ENCODE measurements at places on chromosomes 12 and 14.

DNA sequence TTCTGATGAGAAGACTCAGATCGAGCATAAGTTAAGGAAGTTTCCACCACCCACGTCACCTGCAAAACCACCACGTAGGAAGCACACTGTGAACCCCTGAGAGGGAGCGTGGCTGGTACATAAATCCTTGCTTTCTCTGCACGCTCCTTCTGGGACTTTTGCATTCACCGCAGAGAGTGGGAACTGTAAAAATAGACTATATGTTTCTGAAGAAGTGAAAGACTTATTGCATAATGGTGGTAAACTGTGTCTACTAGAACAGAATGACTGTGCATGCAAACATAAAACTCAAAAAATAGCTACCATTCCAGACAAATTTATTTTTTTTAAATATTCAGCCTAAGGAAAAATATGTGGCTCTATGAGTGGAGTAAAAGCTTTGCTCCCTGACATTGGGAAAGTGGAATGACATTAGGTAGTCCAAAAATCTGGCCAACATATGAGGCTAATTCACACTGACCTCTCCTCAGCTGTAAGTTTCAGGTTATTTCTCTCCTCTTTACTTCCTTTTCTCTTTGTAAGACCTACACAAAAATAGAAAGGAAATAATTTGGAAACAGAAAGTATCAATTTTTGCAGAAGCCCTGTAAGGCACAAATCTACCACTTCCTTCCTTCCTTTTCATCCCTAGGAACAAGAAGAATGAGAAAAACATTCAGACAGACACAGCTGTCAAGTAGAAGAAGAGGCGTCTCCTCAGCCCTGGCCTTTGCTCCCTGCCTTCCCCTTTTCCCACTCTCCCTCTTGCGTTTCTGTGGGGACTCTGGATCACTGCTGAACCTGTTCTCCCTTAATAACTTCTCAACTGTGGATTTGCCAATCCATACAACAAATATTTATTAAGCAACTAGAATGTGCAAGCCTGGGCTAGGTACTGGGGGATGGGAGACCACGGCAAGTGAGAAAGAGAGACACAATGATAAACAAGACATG lies 264.3 kb upstream of the FOXN3 start:
- DNase-seq = no peak

DNA sequence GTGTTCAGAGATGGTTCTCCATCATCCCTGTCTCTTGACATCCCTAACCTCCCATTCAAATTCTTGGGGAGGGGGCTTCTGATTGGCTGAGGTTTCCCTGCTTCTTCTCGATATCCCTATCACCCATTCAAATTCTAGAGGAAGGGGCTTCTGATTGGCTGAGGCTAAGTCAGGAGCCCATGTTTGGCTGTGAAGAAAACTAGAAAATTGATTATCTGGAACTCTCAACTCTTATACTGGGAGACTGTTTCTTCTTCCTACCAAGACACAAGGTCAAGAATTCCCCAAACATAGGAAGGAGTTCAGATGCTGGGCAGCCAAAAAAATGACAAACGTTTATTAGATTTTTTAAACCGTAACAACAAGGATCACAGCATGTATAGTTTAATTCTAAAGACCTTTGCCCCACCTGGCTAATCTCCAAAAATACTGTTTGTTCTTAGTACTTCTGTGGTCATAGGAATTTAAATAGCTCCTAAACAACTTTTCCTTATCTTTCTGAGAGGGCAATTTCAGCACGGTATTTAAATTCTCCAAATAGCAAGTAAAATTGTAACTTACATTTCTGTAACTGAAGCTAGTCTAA lies 26.4 kb downstream of the SPIC start:
- DNase-seq = no peak

GRCh38 chr12:70664465-70664881 lies 27.2 kb upstream of the PTPRB start:
- DNase-seq = no peak

DNA sequence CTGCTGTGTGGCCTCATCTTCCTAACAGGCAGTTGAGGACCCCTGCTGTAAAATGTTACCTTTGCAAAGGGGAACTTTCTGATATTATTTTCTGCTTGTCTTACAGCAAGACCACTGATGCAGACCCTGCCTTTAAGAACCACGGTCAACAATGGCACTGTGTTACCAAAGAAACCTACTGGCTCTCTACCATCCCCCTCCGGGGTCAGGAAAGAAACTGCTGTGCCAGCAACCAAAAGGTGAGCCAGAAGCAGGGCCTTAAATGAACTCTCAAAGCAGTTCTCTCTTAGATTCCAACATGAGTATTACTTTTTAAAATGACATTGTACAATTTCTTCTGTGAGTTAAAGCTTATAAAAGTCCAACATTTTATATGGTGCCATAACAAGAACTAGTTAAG lies 72.2 kb downstream of the EML1 start:
- DNase-seq = no peak

GRCh38 chr14:71726580-71727021 lies 205.6 kb upstream of the RGS6 start:
- DNase-seq = no peak

- DNase-seq = no peak
Measured at GRCh38 chr12:12004524-12004923, 66.2 kb upstream of the BCL2L14 start.

DNA sequence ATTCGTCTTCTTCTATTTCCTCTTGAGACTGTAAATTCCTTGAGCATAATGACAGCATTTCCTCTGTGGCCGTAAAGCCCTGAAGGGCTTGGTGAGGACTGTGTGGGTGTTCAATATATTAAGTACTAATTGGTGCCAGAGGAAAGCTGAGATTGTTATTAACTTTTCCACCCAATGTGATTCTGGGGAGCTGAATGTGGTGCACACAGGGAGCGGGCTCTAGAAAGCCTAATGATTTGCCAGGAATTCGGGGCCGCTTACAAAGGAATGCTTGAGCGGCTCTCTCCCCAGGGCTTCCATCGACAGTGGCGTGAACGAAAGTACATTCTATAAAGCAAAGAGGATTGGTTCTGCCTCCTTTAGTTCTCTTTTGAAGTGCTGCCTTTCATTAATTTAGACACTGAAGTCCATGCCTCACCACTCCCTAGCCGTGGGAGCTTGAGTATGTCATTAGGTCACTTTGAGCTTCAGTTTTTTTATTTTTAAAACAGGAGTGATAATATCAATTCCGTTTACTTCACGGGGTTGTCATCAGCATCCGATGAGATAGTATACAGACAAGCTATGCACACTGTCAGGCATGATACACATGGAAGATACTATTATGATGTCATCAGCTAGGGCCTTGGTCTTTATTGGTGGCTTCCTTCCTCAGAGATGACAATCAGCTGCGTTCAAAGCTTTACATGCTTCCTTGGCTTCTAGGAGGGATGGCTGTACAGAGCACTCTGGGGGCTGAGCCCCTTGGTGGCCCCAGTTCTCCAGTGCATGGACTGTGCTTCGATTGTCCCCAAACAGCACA lies 11.0 kb upstream of the GSG1 start:
- no peak for DNase-seq
